ENCODE measurements at places on chromosomes 13 and 19.

DNA sequence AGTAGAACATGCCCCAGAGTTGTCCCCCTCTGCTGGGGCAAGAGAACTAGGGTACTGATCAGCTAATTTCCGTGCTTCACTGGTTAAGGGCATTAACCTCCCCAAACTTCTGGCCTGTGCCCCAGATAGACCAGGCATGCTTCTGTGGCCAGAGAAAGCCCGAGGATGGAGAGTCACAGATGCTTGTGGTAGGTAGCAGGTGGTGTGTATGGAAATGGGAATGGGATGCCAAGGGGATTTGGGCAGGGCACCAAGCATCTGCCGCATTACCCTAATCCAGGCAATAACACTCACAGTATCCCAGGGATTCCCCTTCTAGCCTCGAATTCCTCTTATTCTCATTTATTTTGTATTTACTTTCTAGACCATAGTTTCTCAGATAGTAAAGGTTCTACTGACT is 124.8 kb upstream of the KLF12 start:
- DNase-seq = no peak

DNA sequence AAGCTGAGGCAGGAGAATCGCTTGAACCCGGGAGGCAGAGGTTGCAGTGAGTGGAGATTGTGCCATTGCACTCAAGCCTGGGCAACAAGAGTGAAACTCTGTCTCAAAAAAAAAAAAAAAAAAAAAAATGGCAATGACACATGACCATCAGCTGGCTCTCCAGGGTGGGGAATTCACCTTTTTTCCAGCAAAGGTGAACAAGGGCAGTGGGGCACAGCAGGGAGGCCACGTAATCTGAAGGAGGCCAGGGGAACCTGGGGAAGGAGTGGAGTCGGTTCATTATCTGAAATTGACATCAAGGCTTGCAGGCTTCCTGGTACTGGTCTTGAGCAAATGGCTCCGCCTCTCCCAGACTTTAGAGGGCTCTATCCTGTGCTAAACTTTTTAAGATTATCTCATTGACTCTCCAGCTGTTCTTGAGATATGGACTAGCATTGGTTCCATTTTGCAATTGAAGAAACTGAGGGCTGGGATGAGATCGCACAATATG is 28.1 kb downstream of the KEAP1 start:
- no peak for DNase-seq

DNA sequence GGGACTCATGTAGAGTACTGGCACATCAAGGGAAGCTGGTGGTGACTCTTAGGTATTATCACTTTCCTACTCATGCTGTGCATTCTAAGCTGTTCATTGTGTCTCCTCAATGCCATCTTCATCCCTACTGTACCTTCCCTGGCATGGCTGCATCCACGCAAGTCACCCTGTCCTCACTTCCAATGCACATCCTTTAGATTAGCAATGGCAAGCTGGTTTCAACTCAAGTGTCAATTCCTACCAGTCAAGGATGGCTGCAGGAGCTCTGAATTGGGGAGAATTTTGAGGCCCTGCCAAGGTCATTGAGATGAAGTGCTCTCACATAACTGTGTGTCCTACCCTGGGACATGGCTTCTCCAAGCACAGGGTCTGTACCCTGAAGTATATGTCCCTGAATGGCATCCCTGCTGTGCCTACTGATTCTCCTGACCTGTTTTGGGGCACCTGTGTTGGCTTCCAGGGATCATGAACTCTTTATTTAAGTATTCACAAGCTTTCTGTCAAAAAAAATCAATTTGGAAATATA is 24.6 kb downstream of the COL4A1 start:
- no peak for DNase-seq

- no peak for DNase-seq
These were observed 640 bp upstream of the MIDN start for GRCh38 chr19:1247748-1248138.

DNA sequence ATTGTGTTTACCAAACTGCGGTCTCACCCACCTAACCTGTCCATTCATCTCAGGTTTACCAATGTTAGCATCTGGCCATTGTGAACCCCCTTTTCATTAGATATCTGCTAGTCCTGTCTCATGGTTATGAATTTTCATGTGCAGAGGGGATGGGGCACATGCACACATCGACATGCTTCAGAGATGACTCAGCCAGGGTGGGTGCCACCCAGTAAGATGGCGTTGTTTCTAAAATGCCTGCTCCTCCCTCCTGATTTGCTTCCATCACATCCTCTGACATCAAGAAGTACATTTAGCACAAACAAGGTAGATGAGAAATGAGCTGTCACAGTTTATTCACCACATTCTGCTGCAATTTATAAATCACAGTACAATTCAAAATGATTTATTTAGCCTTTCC is 51.3 kb downstream of the GPALPP1 start:
- no peak for DNase-seq
